Stimulated activated CD4-positive, alpha-beta T cell treated with anti-CD3 and anti-CD28 coated beads, Interleukin-1b, Interleukin-23, amount 100 ng/mL, for 4 hours (primary cell): ENCODE measurements at places on chromosomes 5 and 9.

DNA sequence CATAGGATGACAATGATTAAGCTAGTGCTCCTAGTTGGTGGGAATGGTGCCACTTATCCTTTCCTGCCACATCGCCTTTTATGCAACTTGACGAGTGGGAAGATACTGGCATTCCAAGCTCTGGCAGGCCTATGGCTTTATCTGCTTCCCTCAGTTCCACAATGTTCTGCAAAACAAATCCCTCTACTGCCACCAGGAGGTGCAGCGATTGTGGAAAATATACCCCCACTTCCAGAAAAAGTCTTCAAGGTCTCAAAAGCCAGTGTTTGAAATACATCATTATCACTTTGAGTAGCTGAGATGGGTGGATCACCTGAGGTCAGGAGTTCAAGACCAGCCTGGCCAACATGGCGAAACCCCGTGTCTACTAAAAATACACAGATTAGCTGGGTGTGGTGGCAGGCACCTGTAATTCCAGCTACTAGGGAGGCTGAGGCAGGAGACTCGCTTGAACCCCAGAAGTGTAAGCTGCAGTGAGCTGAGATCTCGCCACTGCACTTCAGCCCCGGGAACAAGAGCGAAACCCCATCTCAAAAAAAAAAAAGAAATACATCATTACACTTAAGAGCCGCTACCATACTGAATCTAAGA lies 3.4 kb downstream of the CLINT1 start:
- DNase-seq = no peak

DNA sequence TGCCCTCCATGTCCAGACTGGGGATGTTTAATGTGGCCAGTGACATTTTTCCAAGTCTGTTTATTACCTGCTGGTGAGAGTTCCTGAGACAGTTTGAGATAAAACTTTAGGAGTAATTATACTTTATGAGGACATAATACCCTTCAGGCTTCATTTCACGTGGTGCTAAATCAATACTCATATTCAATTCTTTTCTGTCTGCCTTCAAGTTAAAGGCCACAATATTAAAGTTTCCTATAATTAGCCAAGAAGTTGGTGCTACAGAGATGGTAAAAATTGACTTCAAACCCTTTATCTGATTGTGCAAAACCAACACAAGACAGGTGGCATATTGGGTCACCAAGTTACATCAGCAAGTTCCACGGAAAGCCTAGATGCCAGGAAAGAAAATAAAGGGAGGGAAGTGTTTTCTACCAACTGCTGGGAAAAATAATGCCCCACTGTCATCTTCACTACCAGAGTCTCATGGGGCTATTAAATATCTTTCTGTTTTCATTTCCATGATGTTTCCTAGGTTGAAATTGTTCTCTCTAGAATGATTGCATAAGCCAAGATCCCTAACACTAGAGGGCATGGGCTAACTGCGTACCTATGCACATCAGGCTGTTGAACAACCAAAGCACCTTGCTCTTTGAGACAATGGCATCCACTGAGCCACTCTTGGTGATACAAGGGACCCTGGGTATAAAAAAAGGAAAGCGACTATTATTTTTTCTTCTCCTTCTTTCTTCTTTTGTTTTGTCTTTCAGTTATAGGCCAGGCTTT lies 68.7 kb downstream of the INSYN2B start:
- DNase-seq = no peak

- DNase-seq = no peak
These were observed 102.3 kb downstream of the ENC1 start for GRCh38 chr5:74538206-74538661.

DNA sequence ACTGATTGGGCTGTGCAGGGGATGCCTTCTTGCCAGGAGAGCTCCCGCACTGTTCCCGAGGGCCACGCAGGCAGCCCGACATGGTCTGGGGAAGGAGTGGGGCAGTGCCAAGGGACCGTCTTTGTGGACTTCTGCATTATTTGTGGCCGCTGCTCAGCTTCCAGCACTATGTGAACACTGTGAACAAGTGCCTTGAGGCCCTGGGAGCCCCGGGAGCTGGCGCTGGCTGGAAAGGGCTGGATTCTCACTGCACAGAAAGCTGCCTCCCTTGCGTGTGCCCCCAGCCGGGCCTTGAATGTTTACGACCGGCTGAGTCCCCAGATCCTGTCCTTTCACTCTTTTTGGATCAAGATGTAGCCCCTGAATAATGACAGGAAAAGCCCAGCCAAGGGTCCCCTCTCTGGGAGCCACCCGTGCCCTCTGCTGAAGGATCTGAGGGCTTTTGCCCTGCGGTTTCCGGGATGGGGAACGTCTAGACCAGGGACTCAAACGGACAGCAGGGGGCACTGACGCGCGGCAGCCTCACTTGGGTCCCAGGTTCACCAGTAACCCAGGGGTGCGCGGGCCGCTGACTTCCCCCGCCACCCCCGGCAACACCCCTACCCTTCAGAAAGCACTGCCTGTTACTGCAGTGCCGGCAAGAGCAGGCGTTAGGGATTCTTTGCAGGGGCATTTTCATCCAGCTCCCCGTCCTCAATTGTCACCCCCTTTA lies 98.9 kb upstream of the FCN2 start:
- DNase-seq = no peak

DNA sequence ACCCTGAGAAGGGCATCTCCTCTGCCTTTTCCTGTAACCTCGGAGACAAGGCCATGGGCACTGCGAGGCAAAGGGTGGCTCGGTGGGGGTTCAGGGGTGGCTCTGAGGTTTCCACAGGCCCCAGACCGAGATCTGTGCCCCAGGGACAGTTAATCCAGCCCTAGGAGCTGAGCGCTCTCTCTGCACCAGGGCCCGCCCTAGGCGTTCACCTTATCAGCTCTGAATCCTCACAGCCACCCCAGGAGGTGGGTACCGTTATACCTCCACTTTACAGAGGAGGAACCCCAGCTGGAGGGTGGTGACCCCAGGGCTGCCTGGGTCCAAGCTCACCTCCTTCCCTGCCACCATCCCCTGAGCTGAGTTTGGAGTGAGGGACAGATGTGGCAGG lies 2.3 kb upstream of the ENG start:
- no peak for DNase-seq

DNA sequence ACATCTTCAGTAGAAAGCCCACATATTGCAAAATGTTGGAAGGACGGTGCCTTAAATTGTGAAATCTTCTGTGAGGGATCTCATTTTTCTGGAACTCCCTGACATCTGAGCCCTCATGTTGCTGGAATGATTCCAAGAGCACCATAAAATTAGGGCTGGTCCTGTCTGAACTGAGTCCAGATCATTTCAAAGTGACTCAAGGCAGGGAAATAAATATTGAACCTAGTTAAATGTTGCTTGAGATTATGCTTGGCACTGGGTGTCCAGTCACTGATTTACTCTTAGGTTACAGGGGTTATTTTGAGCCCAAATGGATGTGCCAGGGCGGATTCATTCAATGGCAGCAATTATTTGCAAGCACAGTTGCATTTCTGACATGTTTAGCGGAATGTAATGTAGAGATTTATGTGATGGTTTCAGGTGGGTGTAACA lies 437.0 kb downstream of the PIK3R1 start:
- DNase-seq = no peak

GRCh38 chr5:57410374-57411320 lies 72.0 kb downstream of the ACTBL2 start:
- no peak for DNase-seq

GRCh38 chr9:86690034-86690433 lies 257.3 kb downstream of the GAS1 start:
- no peak for DNase-seq

GRCh38 chr9:69572611-69573010 lies 99.6 kb downstream of the APBA1 start:
- no peak for DNase-seq
